ENCODE measurements at places on chromosomes 3 and 15.

- no peak for DNase-seq
Observed at GRCh38 chr3:150783316-150783715, 20.3 kb upstream of the SIAH2 start.

DNA sequence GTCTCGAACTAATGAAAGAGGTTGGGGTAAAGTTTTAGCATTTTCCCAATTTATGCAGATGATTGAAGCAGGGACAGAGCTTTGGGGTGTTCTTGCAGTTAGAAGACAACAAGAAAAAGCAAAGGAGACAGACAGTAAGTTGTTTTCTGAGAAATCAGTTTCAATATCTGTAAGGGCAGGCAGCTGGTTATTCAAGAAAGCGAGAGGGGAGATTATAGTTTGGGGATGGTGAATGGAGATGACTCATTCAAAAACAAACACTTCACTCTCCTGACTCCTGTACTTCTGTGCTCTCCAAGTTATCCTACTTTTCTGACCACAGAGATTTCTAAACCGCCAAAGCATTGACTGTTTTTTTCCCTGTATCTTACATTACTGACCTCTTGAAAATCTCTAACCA, 352.0 kb downstream of the GAP43 start:
- DNase-seq = no peak

GRCh38 chr15:65541231-65541820, 11.1 kb downstream of the HACD3 start:
- DNase-seq = no peak

- no peak for DNase-seq
Observed at GRCh38 chr3:140406655-140407054, 271.2 kb upstream of the TRIM42 start.

- no peak for DNase-seq
Observed at GRCh38 chr15:87573039-87573438, 683.5 kb downstream of the NTRK3 start.

GRCh38 chr15:90064911-90065681, 37.2 kb downstream of the IDH2 start:
- peak; percentile 64 for DNase-seq

GRCh38 chr15:78339559-78339958, 594 bp upstream of the CRABP1 start:
- no peak for DNase-seq

DNA sequence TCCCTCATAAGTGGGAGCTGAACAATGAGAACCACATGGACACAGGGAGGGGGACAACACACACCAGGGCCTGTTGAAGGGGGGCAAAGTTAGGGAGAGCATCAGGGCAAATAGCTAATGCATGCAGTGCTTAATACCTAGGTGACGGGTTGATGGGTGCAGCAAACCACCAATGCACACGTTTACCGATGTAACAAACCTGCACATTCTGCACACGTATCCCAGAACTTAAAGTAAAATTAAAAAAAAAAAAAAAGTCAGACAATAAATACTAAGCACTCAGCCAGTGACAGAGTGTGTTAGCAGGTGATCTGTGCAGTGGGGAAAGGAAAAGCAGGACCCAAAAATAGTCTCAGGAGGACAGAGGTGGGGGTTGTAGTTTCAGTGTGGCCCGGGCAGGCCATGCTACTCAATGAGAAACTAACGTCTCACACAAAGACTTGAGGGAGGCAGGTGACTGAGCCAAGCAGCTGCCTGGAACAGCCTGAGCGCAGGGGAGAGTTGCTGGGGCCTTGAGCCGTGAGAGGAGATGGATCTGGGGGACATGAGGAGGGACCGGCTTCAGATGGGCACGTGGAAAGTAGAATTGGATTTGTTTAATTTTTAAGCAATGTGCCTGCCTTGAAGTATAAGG, 18.4 kb downstream of the ANKDD1A start:
- DNase-seq = no peak

DNA sequence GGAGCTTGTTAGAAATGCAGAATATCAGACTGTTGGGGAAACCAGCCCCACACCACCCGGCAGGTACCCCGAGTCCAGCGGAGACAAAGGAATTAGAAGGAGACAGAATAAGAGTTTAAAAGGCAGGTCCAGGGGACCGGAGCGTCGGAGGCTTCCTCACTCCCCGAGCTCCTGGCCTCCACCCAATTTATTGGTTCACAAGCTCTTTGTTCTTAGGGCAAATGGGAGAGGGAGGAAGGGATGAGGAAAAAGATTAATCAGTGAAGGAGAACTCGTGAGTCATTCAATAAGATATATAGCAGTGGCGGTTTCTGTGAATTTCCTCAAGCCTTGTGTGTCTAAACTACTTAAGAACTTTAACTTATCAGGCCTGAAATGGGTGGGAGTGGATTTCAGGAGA, 32.1 kb upstream of the WDR72 start:
- no peak for DNase-seq

DNA sequence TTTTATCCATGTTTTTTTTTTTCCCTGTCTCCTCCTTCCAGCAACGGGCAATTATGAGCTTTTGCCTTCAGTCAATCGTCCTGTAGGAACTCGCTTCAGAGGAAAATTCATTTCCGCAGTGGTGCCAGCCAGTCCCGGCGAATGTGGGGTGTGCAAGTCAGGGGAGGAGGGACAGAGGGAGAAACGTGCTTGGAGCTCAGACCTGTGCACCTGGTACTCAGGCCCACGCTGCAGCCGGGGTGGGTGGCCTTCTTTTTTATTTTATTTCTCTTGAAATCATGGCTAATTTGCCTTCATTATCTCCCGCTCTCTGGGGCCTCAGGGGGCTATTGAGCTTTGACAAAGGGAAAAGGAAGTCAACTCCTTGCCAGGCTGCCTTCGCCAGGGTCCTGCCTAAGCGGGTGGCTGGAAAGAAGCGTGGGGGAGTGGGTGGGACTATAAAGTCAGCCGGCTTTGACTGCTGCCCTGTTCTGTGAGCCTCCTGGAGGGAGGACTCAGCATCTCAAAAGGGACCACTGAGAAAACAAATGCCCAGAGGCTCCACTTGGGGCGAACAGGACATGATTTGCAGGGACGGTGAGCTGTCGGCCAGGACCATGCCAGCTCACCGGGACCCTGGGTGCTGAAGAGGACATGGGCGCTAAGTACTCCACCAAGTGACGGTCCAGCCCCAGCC, 5.5 kb downstream of the GRIP2 start:
- DNase-seq = no peak

GRCh38 chr3:172191629-172192028, 152.3 kb downstream of the FNDC3B start:
- no peak for DNase-seq

- DNase-seq = no peak
Observed at GRCh38 chr3:100811779-100812507, 102.6 kb downstream of the TFG start.

GRCh38 chr3:21170964-21171363, 580.0 kb downstream of the ZNF385D start:
- DNase-seq = no peak

GRCh38 chr15:31464216-31465082, 137.8 kb downstream of the KLF13 start:
- DNase-seq = no peak

- DNase-seq = no peak
Observed at GRCh38 chr3:187843654-187844053, 98.4 kb upstream of the BCL6 start.

DNA sequence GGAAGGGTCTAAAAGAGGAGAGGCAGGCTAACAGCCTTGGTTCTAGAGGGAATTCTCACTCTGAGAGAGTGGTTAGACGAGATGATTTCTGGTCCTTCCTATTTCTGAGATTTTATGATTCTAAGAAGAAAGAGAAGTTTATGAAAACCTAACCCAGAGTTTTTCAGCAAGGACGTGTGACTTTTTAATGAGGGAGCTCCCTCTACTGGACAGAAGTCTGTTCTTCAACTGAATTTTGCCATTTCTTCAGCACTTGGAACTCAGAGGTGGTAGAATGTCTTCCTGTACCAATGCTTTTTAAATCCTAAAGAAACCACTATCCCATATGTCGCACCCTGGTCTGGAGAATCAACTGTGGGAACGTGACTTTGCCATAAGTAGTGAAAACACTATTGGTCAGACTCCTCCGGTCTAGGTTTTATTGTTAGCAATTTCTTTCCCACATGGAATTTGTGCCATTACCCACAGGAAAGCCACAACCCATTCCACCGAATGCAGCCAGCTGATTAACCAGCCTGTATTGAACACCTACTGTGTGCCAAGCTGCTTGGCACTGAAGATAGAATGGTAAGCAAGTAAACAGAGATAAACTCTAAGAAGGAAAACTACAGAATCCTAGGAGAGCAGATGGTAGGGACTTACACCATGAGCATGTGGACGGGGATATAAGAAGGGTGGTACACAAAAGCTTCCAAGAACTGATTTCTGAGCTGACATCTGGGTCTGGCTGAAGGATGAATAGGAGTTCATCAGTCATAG, 199.5 kb upstream of the LMCD1 start:
- no peak for DNase-seq

GRCh38 chr3:81435050-81435449, 326.4 kb downstream of the GBE1 start:
- DNase-seq = no peak

- no peak for DNase-seq
Observed at GRCh38 chr15:81050259-81050658, 49.5 kb downstream of the TLNRD1 start.

GRCh38 chr15:55526559-55527036, 18.6 kb upstream of the DNAAF4 start:
- DNase-seq = no peak

DNA sequence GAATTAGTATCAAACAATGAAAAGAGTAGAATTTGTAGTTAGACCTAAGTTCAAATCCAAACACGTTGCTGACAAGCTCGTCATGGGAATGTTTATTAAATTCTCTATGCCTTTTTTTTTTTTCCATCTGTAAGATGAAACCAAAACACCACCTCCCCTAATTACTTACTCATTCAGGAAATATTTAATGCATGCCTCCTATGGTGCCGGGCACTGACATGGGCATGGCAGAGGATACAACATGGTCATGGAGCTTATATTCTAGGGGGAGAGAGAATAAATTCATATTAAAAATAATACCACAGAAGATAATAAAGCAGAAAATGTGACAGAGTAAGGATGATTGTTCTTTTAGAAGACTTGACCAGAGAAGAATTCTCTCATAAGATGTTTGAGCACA, 215.8 kb downstream of the RYR3 start:
- no peak for DNase-seq

DNA sequence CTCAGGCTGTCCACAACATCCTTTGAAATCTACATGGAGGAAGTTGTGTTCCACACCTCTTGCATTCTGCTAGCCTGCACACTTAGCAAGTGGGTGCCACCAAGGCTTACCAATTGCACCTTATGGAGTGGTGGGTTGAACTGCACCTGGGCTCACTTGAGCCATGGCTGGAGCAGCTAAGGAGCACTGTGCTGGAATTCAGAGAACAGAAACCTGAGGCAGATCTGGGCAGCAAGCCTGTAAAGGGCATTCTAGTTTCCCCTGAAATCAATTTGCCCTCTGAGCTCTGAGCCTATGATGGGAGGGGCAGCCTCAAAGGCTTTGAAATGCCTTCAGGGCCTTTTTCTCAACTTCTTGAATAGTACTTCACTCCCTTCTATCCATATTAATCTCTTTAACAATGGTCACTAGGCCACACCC, 18.0 kb downstream of the BTLA start:
- DNase-seq = no peak

- no peak for DNase-seq
Observed at GRCh38 chr15:100692671-100693070, 90.3 kb downstream of the ASB7 start.

DNA sequence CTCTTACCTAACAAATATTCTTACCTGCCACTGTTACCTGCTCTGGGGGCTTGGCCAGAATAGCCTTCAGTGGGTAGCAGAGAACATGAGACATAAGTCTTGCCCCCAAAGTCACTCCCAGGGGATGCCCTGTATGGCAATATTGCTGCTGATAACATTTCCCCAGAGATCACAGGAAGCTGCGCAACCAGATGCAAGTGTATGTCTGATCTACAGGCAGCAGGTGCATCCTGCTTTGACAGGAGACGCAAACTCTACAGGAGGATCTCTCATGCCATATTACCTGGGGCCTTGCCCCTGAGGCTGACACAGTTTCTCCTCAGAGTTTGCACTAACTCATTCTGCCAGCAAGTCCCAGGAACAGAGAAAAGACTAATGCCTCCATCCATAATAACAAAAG, 174.4 kb upstream of the LPP start:
- no peak for DNase-seq

- no peak for DNase-seq
Observed at GRCh38 chr15:62269504-62269903, 104.4 kb upstream of the C2CD4B start.

- no peak for DNase-seq
Observed at GRCh38 chr3:40366203-40367162, 20.5 kb upstream of the ENTPD3 start.

GRCh38 chr3:190676481-190676880, 162.6 kb downstream of the IL1RAP start:
- no peak for DNase-seq

- no peak for DNase-seq
Observed at GRCh38 chr3:38122712-38123290, 14.1 kb downstream of the ACAA1 start.

GRCh38 chr15:76109046-76109445, 49.3 kb downstream of the TMEM266 start:
- DNase-seq = no peak

GRCh38 chr3:37154668-37155314, 19.6 kb downstream of the LRRFIP2 start:
- no peak for DNase-seq

DNA sequence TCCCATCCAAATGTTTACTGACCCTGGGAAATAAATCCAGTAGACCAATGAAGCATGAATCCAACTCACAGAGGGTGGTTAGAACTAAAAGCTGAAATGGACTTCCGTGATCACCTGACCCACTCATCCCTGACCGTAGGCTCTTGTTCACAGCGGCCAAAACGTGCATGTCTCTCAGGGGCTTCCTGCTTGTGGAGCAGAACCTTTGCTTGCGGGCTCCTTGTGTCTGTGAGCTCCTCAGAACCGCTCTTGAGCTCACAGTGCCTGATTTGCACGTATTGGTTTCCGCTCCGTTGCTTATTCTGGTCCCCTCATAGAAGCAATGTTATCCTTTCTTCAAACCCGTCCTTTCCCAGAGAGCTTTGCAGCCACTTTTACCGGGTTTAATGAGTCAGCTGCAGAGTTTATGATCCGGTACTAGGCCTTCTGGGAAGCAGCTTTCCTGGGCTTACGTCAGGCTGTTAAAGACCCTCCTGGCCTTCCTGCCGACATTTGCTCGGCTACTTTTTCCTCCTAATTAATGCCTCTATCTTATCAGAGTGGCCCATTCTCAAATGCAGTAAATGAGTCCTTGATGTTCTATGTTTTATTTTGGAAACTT, 35.4 kb downstream of the LIPC start:
- DNase-seq = no peak

DNA sequence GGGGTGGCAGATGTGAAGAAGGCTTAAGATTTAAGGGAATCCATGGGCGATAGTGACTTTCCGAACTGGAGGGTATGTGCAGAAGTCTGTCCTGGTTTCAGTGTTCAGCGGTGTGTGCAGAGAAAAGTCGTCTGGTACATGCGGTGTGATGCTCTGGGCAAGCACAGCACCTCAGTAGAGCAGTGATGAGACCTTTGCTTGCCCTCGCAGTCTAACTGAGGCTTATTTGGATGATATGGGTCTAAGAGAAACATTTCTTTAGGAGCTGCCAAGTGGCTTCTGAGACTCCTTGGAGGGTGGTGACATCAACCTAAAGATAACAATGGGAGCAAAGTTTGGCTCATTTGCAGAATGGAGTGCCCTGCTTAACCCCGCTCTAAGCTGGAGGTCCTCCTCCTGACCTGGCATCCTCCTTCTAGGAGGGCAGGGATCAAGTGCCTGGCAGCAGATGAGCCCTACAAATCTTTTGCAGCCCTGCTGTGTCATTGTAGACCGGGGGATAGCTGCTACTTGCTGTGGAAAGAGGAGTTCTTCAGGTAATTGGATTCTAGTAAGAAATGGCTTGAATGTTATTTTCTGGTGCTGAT, 228.1 kb upstream of the AZI2 start:
- no peak for DNase-seq
